ENCODE measurements at places on chromosomes 13 and 19.
A peak's percentile ranks its signal among the peaks of the same experiment; 100 is the strongest.

- DNase-seq, result no peak
These were observed 526.6 kb downstream of the KLF12 start for GRCh38 chr13:73607489-73608156.

GRCh38 chr13:37729876-37730275, 131.3 kb upstream of the POSTN start:
- no peak for DNase-seq

GRCh38 chr19:18233224-18233825, 7.1 kb upstream of the PDE4C start:
- peak; percentile 35 for DNase-seq

- DNase-seq, result no peak
These were observed 4.3 kb upstream of the ACP5 start for GRCh38 chr19:11581740-11582139.

DNA sequence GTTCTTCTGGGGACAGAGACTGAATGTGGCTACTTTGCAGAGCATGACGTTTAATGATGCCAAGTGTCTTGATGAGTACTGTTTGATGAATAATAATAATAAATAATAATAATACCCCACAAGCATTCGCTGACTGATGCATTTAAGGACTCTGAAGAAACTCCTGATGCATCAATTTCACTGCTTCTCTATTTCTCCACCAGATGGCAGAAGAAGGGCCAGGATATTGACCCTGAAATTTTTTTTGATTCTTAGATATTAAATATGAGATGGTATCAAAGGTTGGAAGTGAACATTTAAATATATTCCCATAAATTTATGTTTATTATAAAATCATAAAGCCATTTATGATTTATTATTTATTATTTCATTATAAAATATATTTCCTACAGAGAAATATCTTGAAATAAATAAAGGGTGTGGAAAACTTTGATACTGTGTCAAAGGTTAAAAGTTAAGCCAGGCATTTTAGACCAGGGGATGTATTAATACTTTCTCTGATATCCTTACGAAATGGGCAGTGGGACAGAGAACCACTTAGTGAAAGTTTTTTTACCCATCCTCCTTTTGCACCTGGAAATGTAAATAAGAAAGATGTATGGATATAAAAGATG, 170.9 kb downstream of the LACC1 start:
- DNase-seq, result no peak

GRCh38 chr13:52374873-52375411, 31.0 kb downstream of the THSD1 start:
- no peak for DNase-seq

DNA sequence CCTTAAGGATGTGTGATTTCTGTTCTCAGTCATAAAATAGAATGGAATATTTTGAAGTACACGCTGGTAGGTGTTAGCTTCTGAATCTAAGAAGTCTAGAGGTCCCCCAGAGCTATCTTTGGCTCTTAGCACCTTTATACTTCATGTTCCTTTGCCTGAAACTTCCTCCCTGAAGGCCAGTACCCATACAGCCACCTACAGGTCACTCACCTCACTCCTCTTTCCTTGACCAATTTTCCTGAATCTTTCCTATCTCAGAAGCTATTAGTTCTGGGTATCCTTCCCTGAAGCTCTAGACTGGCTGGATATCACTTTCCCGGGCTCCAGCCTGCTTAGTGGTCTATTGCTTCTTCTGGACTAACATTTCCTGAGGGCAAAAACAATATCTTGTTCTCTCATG, 93.4 kb upstream of the EDNRB start:
- no peak for DNase-seq

GRCh38 chr13:80036845-80037504, 304.0 kb downstream of the SPRY2 start:
- no peak for DNase-seq

DNA sequence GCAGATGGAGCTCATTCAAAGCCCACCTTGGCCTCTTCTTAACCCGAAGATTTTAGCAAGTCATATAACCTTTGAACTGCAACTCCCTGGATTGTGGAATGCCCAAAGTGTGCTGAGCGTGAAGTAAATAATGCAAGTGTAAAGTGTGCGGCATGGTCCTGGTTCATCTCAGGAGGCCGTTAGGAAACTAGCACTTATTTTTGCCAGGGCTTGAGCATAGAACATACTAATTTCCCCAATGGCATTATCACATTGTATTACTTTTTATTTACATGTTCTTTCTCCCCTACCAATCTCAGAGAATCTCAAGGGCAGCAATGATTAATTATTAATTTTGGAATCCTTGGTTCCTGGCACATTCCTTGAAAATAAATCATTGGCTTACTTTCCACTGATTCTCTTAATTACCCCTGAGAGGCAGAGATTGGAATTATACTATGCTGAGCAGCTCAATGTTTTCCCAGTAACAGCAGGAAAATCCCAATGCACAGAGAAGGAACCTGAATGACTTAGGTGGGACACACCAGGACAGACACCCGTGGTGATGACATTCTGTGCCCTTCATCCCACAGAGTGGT, 128.8 kb upstream of the GJB6 start:
- DNase-seq, result no peak

- DNase-seq, result no peak
These were observed 43.9 kb upstream of the C1QTNF9 start for GRCh38 chr13:24265453-24265852.

DNA sequence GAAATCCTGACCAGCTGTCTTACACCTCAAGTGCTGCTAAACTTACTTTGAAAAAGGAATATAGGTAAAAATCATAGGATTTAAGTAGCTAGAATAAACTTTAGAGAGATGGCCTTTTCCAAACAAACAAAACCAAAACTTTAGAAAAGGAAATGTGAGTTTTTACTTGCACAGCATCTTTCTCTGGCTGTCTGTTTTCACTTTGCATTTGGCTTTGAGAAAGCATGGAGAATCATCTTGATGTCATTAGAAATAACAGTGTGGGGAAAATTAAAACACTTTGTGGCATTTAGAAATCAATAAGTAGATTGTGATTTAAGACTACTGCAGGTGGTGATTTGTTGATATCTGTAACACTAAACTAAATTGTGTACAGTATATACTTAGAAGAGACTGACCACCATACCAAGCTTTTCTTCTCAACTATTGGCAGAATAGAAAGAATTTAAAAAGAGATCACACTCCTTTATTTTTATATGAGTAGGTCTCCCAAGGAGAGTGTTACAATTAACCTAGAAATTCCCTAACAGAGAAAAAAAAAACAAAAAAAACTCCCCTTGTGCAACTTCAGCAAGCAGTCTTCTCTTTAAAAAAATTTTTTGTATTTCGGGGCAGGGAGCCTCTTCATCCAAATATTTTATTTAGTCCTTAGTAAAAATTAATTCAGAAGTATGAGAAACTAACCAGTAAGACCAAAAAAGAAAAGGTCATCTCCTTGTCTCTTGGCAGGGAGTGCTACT, 6.1 kb downstream of the WDFY2 start:
- no peak for DNase-seq

- DNase-seq, result no peak
These were observed 6.7 kb downstream of the SIGLEC11 start for GRCh38 chr19:49954092-49954829.

- DNase-seq, result no peak
These were observed 1.2 kb downstream of the PTPRS start for GRCh38 chr19:5339198-5339949.

GRCh38 chr13:99013951-99014350, 36.1 kb upstream of the DOCK9 start:
- DNase-seq, result no peak

DNA sequence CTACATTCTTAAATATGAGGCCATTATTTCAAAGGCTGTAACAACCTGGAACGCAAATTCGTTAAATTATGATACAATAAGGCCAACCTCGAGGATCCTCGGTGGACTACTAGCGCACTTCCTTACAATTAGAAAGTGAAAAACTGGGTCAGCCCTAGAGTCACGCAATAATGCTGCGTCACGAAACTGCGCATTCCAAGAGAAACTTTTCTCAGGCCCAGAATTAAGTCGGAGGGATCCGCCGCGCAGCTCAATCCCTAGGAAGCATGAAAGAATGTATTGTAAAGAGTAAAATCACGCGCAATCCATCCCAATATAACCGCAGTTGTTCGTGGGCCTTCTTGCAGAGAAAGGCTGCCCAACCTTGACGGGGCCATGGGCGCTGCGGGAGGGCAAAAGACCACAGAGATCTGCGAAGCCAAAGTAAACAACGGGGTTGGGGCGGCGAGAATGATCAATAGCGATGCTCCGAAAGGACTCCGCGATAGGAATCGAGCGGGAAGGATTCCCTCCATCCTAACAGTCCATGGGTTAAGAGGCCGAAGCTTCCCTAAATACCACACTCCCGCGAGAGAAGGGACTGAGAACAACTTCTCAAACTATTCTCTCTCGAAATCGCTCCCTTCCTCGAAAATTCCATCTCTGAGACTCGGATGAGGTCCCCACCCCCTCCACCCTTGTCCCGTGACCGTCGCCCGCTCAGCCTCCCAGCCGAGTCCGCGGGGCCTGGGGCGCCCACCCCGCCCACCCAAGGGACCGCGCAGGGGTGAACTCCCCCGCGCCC, 564 bp downstream of the SPART start:
- no peak for DNase-seq

DNA sequence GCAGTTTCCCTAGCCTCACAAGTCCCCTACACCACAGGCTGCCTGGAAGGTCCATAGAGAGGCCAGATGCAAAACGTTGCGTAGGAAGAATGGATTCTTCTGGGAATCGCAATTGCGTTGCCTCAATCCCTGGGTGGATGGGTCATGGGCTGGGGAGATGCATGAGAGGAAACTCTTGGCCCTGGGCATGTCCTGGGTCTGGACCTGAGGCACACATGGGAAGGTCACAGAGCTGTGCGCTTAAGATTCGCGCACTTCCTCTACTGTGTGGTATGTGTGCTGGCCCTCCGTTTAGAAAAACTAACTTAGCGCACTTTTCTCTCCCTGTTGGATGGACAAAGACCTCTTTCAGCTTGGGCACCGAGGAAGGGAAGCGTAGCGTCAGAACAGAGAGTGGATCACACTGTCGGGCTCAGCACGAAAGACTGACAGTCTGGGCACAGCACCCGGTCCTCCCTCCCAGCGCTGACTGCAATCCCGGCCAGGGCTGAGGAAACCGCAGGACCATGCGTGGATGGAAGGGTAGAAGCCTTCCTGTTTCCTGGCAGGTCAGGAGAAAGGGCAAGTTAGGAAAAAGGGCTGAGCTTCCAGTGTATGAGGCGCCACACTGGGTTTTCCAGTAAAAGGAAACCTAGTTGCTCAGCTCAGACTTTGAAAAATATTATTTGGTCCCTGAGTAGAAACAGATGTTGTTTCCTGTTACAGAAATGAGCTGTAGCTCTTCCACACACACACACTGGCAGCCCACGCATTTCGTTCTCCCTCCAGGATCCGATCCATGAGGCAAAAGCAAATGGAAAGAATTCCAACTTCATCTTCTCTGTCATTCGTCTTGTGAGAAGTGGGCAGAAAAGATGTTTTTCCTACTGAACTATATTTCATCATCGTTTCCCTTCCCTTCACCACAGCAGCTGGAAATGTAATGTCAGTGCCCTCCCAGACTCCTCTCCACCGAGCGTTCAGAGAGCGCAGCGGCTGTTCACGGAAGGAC, 86.0 kb downstream of the ING1 start:
- no peak for DNase-seq
